ENCODE measurements at places on chromosomes 7 and 10.

DNA sequence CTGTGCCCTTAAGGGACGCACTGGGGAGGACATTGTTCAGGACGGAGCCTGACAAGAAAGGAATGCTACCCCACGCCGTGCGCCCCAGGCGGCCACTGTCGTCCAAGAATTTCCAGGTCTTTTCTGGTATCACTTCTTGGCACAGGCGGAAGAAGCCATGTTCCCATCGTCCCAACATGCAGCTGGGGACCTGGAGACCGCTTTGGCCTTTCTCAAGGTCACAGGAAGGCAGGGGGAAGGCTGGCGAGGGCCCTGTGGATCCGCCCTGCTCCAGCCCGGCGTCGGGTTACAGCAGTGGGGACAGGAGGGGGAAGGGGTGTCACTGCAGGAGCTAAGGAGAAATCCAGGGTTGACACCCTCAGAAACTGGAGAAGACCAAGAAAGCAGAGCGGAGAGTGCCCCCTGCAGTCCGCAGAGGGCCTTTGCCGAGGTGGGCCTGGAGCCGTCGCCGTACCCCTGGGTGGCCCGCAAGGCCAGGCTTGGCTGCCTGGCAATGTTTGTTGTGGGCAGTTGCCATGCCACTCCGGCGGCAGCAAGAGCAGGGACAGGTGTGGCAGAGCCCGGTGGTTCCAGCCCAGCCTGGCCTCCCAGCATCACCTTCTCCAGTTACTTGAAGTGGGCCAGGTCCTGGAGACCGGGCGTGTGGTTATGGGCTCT, 104.1 kb downstream of the LHPP start:
- no peak for DNase-seq

GRCh38 chr10:49310460-49310859, 11.5 kb downstream of the C10orf71 start:
- no peak for DNase-seq

- DNase-seq, result peak; percentile 83
Measured at GRCh38 chr7:95549818-95550529, 46.3 kb downstream of the PDK4 start.

GRCh38 chr7:98133181-98133580, 26.5 kb downstream of the LMTK2 start:
- DNase-seq, result no peak

DNA sequence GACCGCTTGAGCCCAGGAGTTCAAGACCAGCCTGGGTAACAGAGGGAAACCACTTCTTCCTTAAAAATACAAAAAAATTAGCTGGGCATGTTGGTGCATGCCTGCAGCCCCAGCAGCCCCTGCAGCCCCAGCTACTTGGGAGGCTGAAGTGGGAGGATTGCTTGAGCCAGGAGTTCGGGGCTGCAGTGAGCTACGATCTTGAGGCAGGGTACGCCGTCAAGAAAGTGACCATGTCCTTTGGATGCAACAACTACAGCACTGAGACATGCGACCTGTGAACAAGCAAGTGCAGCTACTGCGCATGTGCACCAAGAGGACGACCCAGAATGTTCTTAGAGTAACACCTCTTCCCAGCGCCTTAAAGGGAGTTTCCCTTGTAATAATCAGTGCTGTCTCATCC, 66.6 kb upstream of the ZNF479 start:
- DNase-seq, result peak; percentile 9

GRCh38 chr7:140060788-140061606, 1.8 kb downstream of the PARP12 start:
- DNase-seq, result no peak

DNA sequence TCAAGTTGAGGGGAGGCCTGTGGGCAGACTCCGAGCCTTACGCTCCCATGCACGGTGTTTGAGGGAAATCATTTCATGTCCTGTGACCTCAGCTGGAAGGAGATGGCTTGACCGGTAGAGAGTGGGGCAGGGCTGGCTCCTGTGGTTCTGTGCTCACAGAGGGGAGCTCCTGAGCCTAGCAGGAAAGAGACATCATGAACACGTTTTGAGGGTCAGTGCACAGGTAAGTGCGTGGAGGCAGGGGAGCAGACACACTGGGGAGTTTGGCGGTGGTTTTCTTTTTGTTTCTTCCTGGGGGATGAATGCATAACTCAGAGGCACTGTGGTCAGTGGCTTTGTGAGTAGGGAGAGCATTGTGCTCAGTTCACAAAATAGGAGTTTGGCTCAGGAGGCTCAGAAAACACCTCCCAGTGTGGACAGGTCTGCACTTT, 22.5 kb downstream of the ADCY1 start:
- DNase-seq, result no peak

Measured in dorsolateral prefrontal cortex (tissue), 122 donors.